Stimulated activated CD4-positive, alpha-beta T cell treated with anti-CD3 and anti-CD28 coated beads, TNF-alpha, amount 100 ng/mL, for 48 hours (primary cell): ENCODE measurements at places on chromosomes 2 and 18.

- no peak for DNase-seq
These were observed 873.8 kb downstream of the SUCLG1 start for GRCh38 chr2:83585250-83585649.

DNA sequence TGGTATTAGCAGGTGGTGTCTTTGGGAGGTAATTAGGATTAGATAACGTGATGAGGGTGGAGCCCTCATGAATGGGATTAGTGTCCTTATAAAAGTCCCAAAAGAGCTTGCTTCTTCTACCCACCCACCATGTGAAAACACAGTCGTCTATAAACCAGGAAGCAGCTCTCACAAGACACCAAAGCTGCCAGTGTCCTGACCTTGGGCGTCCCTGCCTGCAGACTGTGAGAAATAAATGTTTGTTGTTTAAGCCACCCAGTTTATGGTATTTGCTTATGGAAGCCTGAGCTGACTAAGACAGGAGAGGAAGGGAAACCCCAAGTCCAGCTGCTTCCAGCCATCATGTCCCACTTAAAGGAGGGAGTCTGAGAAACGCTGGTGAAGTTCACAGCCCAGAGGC is 13.6 kb downstream of the ADI1 start:
- no peak for DNase-seq

DNA sequence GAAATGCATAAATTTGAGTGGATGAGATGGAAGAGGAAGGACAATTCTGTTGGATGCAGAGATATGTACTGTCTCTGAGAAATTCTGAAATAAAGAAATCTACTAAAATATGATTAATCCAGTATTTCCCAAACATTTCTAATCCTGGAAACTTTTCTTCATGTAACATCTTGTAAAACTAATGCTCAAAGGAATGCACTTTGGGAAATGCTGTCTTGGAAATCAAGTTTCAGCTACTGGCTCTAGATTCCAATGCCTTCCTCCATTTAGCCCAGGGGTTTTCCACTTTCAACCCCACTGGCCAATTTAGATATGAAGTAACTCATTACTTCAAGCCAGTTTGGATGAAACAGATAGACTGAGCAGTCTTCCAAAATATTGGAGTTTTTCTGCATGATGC is 355.1 kb downstream of the TXNL1 start:
- no peak for DNase-seq

- DNase-seq = no peak
These were observed 678.3 kb downstream of the NYAP2 start for GRCh38 chr2:226077841-226078240.

DNA sequence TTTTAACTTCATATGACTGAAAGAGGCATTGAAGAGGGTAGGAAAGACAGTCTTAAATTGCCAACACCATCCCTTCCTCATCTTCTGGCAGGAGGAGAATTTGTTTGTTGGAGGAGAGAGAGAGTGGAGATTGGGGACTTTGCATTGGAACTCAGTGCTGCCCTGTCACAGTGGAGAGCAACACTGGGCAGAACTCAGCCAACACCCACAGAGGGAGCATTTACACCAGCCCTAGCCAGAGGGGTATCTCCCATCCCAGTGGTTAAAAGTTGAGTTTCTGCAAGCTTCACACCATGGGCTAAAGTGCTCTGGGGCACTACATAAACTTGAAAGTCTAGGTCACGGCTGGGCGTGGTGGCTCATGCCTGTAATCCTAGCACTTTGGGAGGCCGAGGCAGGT is 174.1 kb downstream of the ANKRD30B start:
- no peak for DNase-seq

GRCh38 chr2:128538396-128538795 is 219.7 kb upstream of the HS6ST1 start:
- DNase-seq = no peak

GRCh38 chr2:101419096-101419663 is 31.9 kb upstream of the CREG2 start:
- DNase-seq = peak; percentile 60
